EL (cell line): ENCODE measurements at places on chromosomes 7 and 10.

GRCh38 chr10:121085367-121085766 lies 234.2 kb downstream of the WDR11 start:
- no peak for DNase-seq

GRCh38 chr10:86317949-86318725 lies 48.5 kb downstream of the GRID1 start:
- no peak for DNase-seq

DNA sequence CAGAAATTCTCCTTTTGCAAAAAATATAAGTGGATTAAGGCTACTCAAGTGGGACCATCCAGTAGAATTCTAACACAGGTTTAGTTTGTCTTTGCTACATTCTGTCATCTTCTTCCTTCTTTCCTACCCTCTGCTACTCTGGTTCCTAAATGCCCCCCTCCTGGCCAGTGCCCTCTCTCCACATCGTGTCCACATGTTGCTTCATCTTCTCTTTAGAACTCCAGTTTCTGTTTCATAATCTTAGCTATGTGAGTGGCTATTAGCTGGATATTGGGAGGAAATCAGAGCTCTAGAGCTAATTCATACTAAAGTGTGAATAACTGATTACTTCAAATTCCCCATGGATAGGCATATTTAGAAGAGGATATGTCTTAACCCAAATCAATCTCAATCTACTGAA lies 528.5 kb downstream of the LRMDA start:
- no peak for DNase-seq

DNA sequence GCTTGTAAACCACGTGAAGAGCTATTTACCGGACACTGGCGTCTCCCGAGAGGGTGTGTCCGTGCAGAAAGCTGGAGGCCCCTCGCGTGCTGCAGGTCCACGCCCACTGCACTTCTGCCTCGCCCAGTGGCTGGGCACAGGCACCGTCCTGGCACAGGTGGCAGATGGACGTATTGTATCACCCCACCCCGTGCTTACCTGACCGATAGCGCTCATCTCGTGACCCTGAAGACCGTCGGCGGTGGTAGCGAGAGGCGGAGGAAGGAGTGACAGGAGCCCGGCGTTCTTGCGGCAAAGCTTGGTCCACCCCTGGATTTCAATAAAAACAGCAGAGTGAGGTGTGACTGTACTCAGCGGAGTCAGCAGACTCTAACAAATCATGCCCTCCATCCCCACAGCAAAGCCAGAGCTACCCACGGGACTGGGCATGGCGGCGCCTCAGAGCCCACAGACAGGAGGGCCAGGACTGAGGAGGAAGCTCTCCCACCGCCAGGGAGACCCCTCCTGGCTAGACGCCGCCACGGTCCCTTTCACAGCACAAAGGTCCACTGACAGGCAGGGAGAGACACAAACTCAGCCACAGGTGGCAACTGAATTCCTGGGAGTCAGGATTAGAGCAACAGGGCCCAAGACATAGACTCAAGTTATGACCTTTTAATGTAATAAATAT lies 217.1 kb downstream of the DIP2C start:
- no peak for DNase-seq

- no peak for DNase-seq
Observed at GRCh38 chr10:47360419-47361040, 12.4 kb downstream of the RBP3 start.

DNA sequence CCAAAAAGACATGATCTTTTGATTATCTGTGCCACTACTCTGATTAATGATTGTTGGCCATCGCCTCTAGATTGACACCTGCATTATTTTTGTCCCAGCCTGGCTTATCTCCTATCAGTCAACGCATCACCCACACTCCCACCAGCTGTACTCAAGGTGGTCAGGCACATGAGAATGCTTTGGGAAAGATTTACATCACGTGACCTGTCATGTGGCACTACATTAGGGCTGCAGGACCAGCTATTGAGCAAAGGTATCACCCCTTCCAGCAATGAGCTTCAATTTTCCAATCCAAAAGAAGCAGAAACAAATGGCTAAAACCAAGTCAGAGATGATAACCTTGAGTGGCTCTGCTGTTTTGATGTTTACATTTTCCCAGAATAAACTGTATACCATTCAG lies 204.3 kb downstream of the PLXNA4 start:
- no peak for DNase-seq

GRCh38 chr7:127895814-127896280 lies 135.4 kb downstream of the LRRC4 start:
- DNase-seq: no peak

- DNase-seq: no peak
Observed at GRCh38 chr10:85407088-85407487, 959.5 kb downstream of the GRID1 start.

DNA sequence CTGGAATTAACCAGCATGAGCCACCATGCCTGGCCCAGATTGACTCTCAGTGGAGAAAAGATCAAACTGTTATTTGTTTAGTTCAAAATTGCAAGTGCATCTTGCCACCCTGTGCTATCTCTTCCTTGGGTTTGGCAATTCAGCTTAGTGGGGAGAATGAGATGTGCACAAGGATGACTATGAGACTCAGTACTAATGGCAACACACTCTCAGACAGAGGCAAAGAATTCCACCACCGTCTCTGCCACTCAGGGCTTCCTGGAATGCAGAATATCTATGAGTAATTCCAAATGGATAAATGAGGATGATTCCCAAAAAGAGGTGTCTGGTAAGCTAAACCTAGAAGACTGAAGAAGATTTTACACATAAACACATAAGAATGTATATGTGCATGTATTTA lies 525.8 kb downstream of the NRG3 start:
- DNase-seq: no peak
